Omental fat pad (tissue), 4 donors: ENCODE measurements at places on chromosomes 3 and 15.

GRCh38 chr15:29533647-29534046 lies 264.0 kb upstream of the NSMCE3 start:
- DNase-seq, result no peak

DNA sequence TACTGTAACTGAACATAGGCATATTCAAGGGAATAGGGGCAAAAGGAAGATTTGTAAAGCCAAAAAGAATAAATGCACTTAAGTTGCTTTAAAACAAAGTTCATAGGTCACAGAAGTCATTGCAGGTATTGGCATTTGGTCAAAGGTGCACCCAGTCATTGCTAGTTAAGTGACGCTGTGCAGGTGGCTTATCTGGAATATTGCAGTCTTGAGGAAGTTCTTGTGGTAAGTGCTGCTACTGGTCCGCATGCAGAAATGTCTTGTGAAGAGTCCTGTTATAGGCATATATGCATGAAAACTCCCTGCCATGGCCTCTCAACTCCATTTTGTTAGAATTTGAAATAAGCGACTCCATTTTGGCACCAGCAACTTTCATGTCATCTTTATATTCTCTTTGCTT lies 293.1 kb downstream of the GBE1 start:
- DNase-seq, result no peak

DNA sequence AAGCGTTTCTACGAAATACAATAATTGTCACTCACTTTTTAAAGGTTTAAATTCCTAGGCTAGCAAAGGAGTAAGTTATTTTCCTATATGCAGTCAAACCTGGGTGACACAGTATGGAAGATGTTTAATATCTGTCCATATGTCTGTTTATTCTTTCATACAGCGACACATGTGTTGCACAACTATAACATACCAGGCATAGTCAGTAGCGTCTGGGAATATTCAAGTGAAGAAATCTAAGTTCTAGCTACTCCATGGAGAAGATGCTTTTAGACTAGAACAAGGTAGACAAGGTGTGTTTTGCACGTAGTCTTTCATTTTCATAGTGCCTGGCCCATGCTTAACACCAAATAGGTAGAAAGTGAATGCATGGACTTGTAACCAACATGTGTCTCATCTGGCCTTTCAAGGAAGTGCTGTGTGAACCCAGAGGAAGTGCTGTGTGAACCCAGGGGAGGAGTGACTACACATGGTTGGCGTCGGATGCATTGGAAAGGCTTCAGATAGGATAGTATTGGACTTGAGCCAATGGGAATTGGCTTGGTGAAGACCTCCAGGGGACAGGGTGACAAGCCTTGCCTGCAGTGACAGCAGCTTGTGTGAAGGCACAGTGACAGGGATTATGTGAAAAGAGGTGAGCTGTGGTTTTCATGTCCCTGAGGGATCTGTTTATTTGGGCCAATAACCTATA lies 267.0 kb downstream of the PTPRG start:
- no peak for DNase-seq

- DNase-seq, result no peak
Measured at GRCh38 chr15:48001393-48002039, 119.3 kb upstream of the SLC24A5 start.

- DNase-seq, result no peak
Measured at GRCh38 chr3:81443958-81444357, 317.5 kb downstream of the GBE1 start.
